ENCODE measurements at places on chromosomes 3 and 15.

GRCh38 chr3:49124203-49124602 lies 3.6 kb upstream of the USP19 start:
- no peak overlapping the region for H3K27ac ChIP-seq
- H3K4me3 ChIP-seq = no peak overlapping the region

GRCh38 chr15:68672781-68673205 lies 94.0 kb downstream of the CORO2B start:
- H3K4me1 ChIP-seq = no peaks in the 10 kb centered on the region
- DNase-seq = no peak
- no peak overlapping the region for H3K27ac ChIP-seq

GRCh38 chr15:100353449-100353848 lies 11.7 kb upstream of the ADAMTS17 start:
- no peaks in the 10 kb centered on the region for H3K27me3 ChIP-seq
- no peak overlapping the region for H3K4me3 ChIP-seq
- no peak overlapping the region for H3K27ac ChIP-seq
- no peak for DNase-seq
- H3K36me3 ChIP-seq = no peaks in the 10 kb centered on the region

- no peaks in the 10 kb centered on the region for H3K27me3 ChIP-seq
- no peak overlapping the region for H3K27ac ChIP-seq
Measured at GRCh38 chr3:79769229-79769628, 1.4 kb upstream of the ROBO1 start.

DNA sequence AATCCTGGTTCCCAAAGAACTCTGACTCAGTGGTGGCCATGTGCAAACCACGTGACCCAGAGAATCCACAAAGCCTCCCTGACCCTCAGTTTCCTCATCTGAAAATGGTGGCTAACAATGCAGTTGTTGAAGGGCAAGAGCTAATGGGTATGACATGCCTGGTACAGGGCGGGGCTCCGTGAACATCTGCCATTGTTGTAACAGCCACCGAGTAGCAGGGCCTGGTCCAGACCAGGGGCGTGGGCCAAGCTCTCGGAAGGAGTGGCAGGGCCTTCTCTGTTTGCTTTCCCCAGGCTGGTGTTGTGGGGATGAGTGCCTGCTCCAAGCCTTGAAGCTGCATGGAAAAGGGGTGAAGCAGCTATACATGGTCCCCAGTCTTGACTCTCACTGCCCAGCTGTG lies 13.4 kb downstream of the MAPKAPK3 start:
- peaks cover 3% of the 10 kb centered on the region for H3K4me1 ChIP-seq
- H3K36me3 ChIP-seq = no peaks in the 10 kb centered on the region
- no peak for DNase-seq

GRCh38 chr3:48426401-48426909 lies 3.4 kb downstream of the PLXNB1 start:
- H3K27ac ChIP-seq = peak overlapping the region; percentile 96
- peaks cover 38% of the 10 kb centered on the region for H3K4me1 ChIP-seq
- H3K36me3 ChIP-seq = no peaks in the 10 kb centered on the region
- no peaks in the 10 kb centered on the region for H3K27me3 ChIP-seq
- no peak for DNase-seq
- H3K4me3 ChIP-seq = no peak overlapping the region

- H3K4me3 ChIP-seq = no peak overlapping the region
- no peaks in the 10 kb centered on the region for H3K27me3 ChIP-seq
- H3K4me1 ChIP-seq = no peaks in the 10 kb centered on the region
- no peaks in the 10 kb centered on the region for H3K36me3 ChIP-seq
- no peak for DNase-seq
- H3K27ac ChIP-seq = no peak overlapping the region
Measured at GRCh38 chr3:79515072-79515471, 252.7 kb downstream of the ROBO1 start.
